ENCODE measurements at places on chromosomes 5 and 9.

DNA sequence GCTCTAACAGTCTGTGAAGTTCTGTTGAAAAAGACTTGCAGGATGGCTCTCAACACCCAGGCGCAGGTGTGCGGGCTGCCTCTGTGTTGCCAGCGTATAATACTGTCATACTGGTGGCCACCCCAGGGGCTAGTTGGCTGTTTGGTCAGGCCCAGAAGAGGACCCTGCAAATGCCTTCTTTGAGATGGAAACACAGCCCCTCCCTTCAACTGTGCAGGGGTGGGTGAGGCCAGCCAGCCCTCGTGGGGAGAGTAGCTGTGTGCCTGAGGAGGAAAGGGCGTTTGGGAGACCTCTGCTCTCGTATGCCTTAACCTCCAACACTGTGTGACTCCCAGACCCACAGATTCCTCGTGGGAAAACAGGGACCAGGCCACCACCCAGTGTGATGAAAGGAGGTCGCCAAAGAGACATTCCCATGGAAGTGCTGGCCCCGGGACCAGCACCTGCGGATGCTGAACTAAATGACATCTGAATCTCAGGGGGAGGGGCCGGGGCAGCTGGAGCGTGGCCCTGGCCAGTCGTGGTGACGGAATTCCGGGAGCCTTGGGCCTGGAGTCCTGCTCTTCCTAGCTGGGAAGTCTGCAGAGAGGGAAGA lies 11.3 kb upstream of the SCGB3A1 start:
- no peak for DNase-seq

DNA sequence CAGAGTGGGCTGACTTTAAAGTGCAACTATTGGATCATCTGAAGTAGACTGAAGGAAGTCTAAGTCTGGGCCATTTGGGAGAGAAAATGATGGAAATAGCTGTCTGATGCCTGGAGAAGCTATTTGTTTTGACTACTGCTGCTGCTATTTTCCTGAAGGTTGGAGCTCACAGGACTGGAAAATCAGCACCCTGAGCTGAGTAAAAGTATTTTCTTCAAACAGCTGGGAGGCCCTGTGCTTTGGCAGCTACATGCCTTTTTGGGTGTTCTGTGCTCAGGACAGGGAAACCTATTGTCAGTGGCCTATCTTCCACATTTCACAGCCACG lies 302.6 kb downstream of the ENC1 start:
- no peak for DNase-seq

- no peak for DNase-seq
Observed at GRCh38 chr5:136188859-136189258, 4.1 kb downstream of the SMIM32 start.

- no peak for DNase-seq
Observed at GRCh38 chr5:158265346-158265745, 406.4 kb upstream of the CLINT1 start.

GRCh38 chr5:180920710-180921109 lies 21.8 kb downstream of the BTNL8 start:
- no peak for DNase-seq

DNA sequence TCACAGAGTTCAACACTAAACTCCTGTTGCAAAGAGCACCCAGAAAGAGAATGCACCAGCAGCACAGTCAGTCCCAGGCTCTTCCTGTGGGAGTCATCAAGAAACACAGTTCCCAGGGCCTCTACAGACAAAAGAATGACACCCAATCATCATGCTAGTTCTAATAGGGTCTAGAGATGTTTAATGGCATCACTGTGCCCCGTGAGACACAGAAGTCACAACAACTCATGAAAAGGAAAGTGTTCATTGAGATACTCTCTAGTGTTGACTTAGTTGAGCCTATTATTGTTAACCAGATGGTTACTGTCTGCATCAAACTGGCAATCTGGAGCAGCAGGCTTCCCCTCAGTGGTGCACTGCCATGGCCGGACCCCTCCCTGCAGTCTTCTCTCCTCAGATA lies 1.6 kb downstream of the KLHL3 start:
- no peak for DNase-seq

DNA sequence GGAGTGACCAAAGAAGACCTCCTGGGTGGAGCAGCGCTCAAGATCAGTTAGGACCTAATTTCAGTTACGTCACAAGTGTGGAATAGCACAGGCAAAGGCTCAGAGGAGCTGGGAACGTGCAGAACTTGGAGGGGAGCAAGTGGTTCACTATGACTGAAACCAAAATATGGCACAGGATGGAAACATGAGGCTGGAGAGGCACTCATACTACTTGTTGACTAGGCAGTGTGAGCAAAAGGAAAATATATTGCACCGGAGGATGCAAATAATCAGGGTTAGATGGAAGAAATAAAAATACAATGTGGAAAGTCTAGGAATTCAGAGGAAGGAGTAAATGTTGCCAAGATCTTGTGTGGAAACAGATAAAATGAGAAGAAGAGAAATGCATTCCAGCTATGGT lies 148.3 kb downstream of the DCP2 start:
- no peak for DNase-seq
